Stimulated activated CD8-positive, alpha-beta memory T cell treated with anti-CD3 and anti-CD28 coated beads, Interleukin-2, amount 100 ng/mL, for 48 hours (primary cell): ENCODE measurements at places on chromosomes 3 and 15.

DNA sequence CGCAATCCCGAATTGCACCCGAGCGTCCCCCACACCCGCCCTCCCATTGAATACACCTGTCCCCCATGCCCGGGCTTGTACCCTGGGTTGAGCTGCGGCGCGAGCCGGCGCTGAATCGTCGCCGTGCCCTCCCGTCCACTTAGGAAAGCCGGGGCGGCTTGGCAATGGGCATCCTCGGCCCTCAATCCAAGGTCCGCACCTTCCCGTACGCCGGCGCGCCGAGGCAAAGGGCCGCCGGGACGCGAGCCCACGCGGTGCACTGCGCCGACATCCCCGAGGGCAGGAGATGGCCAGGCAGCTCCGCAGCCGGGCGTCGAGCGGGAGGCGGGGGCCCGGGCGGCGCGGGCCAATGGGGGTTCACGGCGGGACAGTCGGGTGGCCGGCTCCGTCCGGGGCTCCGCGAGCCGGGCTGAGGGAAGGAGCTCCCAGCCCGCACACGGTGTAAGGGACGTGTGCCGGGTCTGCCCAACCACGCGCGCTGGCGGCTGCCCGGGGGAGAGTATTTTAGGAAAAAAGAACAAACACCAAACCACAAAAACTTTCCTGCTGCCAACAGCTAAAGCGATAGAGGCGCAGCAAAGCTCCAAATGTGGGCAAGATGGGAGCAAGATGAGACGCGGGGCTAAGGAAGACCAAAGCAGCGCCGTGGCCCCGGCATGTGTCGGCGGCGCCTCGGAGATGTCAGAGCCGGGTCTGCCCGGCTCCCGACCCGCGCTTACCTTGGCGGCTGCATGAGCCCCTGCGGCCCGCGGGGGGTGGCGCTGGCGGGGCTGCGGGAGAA lies 621 bp downstream of the RGMA start:
- DNase-seq, result no peak

- no peak for DNase-seq
Measured at GRCh38 chr3:114356066-114356465, 62.2 kb downstream of the TIGIT start.

DNA sequence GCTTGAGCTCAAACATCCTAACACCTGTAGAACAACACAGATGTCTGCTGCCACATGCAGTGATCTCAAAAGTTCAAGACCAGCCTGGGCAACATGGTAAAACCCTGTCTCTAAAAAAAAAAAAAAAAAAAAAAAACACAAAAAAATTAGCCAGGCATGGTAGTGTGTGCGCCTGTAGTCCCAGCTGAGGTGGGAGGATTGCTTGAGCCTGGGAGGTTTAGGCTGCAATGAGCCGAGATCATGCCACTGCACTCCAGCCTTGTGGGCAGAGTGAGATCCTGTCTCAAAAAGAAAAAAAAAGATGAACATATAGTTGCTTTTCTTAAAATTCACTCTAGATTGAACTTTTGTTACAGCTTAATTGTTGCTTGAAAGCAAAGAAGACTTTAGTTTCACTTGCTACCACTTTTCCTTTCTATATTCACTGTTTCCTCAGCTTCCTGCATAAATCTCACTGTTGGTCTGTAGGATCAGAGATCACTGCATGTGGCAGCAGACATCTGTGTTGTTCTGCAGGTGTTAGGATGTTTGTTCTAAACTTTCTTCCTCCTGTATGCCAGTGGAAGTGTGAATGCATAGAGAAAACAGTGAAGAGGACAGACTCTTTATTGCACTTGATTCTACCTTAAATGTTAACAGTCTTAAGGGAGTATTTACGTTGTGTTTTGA lies 12.6 kb downstream of the RAB11A start:
- DNase-seq, result no peak

- no peak for DNase-seq
Measured at GRCh38 chr15:50075319-50075718, 43.7 kb downstream of the ATP8B4 start.

DNA sequence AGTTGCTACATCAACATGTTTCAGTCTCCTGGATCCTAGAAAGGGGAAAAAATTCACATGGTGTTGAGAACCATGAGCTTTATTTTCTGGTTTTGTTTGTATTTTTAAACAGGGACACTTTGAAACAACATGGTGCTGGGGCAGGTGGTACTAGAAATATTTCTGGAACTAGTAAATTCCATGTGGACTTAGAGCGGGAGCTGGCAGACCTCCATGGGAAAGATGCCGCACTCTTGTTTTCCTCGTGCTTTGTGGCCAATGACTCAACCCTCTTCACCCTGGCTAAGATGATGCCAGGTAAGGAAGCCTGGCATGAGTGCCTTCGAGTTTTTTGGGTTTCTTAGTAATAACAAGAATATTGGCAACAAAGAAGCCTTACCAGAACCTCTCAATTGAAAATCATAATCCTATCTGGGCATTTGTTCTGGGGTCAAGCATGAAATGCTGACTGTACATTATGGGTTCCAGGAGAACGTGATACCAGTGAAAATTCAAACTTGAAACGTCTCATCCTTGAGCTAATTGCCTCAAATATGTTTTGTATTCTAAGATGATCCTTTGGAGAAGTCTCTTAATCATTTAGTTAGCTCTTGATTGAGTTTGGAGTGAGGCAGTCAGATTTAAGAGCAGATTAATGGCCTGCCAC lies 7.9 kb downstream of the ALAS1 start:
- DNase-seq, result no peak

- no peak for DNase-seq
Measured at GRCh38 chr3:15368561-15369135, 36.3 kb upstream of the SH3BP5 start.

GRCh38 chr3:119831941-119832371 lies 50.1 kb downstream of the NR1I2 start:
- DNase-seq, result no peak

- no peak for DNase-seq
Measured at GRCh38 chr3:58072763-58073130, 64.5 kb downstream of the FLNB start.

DNA sequence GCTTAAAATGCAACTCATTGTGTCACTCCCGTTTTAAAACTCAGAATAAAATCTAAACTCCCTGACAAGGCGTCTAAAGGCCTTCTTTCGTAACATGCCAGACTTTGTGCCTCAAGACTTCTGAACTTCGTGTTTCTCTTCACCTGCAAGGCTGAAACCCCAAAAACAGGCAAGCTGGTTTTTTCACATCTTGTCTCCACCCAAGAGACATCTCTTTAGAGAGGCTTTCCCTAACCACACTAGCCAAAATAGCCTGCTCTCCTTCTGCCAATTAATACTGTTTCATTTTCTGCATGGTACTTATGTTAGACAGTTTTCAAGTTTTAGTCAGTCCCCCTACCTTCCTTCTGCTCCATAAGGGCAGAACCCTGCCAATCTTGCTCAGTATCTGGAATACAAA lies 41.6 kb downstream of the RAF1 start:
- DNase-seq, result no peak

- no peak for DNase-seq
Measured at GRCh38 chr15:98347866-98348265, 300.5 kb upstream of the IGF1R start.

DNA sequence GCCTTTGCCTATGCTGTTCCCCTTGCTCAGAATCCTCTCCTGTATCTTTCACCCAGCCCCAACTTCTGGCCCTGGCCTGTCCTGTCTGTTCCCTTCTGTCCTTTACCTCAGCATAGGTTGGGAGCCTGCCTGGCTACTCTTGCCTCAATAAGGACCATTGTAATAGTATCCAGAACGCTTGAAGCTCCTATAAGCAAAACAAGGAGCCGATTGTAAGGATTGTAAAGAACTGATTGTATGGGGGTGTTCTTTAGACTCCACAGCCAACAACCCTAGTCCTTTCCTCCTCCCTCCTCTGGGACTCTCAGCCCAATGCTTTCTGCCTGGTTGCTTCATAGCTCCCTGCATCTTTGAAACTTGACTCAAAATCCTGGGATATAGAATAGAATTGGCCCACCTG lies 18.7 kb upstream of the RAD54L2 start:
- no peak for DNase-seq

- DNase-seq, result no peak
Measured at GRCh38 chr15:47504624-47505256, 212.6 kb upstream of the SEMA6D start.

DNA sequence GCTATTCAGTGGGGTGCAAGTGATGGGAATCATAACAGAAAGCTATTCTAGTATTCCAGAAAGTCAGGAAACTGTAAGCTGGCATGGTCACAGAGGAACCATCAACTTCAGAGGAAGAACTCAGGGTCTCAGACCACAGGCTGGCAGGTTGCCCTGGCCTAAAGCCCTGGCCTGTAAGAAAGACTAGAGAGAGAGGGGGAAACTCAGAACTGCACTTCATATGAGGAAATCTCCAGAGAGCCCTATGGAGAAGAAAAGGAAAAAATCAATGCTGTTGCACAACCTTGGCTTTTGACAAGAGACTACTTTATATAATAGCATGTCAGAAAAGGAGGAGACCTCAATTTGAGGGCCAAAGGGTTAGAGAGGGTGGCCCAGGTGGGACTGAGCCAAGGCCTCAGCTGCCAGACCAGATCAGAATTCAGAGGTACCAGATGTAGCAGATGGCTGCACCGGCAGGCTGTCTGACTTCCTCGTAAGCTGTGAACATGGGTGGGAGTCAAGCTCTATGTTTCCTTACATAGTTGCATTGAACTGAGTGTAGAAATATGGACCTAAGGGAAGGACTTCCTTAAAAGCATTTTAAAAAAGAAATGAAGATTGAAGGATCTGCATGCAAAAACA lies 333.8 kb downstream of the PDCD6IP start:
- no peak for DNase-seq

GRCh38 chr3:24199775-24200247 lies 254.7 kb downstream of the NR1D2 start:
- DNase-seq, result no peak

- DNase-seq, result no peak
Measured at GRCh38 chr3:26198609-26199008, 408.7 kb downstream of the OXSM start.

DNA sequence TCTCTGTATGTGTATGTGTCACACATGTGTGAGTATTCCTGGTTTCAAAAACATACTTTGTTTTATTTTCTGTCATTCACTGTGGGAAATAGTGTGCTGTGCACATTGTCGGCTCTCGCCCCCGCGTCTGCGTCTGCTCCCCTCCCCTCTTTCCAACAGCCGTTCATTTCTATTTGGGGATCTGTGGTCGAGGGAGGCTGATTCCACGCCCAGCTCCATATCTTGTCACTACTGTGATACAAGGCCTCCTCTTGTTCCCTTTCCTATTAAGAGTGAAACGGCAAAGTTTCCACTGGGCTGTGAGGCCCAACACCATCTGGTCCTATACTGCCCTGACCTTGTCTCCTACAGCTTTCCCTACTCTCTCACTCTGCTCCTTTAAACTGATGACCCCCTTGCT lies 172.5 kb upstream of the LRIG1 start:
- DNase-seq, result no peak

DNA sequence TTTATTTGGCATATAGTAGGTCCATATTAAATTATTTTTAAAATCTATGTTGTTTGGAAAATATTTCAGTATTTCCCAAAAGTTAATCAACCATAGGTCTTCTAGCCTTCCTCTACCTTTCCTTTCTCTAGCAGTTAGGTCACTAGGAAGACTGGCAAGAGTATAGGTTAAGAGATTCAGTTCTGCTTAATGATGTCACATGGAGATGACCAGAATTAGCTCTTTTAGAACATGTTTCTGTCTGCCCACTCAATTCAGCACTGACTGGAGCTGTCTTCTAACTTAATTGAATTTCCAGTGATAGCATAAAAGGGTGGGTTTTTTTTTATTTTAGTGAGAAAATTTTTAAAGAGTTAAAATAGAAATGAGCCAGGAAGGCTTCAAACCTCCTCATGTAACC lies 23.8 kb upstream of the ZBED2 start:
- DNase-seq, result no peak

DNA sequence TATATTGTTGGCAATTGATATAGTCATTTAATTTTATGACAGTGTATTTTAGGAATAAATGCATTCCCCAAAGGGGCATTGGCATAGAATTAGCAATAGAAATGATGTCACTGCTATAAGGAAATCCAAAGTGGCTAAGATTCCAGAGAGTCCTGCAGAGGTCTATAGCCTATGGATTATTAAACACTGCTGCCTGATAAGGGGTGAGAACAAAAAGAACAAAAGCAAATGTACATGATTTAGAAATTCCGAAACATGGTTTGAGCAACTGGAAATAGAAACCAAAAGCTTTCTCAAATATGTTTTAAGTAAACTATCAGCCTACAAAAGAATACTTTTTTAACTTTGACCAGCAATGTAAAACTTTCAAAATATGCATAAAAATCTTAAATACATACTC lies 280.1 kb upstream of the RASGRP1 start:
- DNase-seq, result no peak

DNA sequence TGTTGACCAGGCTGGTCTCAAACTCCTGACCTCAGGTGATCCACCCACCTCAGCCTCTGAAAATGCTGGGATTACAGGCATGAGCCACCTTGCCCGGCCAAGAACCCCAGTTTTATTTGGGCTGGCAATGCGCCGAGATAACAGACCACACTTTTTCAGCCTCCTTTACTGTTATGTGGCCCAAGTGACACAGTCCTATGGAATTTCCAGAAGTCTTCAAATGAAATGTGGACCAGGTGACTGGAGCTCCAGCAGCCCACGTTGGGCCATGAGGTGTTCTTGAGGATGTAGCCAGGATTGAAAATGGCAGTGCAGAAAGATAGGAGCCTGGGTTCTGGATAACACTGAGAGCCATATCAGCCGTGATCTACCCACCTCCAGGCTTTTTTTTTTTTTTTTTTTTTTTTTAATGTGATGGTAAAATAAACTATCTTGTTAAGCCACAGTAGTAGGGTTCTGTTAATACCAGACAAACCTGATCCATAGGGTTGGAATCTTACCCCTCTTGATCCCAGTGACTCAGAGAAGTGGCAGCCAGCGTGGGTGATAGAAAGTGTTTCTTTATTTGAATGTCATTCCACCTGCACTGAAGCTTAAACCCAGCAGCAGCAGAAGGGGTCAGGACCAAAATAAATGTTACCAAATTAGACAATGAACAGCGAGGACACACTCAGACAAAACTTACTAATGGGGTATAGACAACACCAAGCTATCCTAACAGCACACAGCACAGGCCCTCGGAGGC lies 55.6 kb downstream of the LHFPL4 start:
- DNase-seq, result no peak

DNA sequence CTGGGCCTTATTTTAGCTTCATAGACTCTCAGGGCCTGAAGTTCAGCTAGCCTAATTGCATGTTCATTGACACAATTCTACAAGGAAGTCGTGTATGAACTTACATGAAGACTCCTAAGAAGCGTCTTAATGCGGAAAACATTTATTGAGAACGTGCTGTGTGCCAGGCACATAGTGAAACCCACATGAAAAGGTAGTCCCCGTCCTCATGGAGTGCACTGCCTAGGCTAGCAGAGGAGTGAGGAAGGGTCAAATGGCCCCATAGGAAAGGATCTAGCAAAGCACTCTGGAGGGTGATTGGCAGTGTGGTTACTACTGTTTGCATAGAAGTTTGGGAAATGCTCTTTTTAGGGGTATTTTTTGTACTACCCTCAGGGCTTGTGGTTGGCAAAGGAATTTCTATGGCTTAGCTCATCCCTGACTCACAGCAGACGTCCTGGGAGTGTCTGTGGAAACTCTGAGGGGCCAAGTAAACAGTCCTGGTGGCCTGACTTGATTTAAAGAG lies 854 bp upstream of the NPTN start:
- DNase-seq, result no peak
